ACHN (cell line): ENCODE measurements at places on chromosomes 5 and 9.

DNA sequence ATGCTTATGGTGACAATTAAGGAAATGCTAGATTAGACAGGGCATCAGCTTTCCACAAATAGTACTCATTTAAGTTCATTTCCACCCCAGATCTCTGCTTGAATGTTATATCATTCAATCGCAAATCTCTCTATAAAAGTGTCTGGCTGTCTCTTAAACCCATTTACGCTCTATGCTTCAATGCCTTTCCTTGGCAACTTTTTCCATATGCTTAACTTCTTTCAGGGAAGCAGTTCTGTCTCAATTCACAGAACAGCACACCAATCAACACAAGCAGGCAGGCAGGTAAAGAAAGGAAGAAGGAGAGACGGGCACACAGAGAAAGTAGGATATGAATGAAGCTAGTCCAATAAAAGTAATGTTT, 243.1 kb downstream of the DENND1A start:
- no peak for DNase-seq

- DNase-seq, result peak; percentile 79
These were observed 41.6 kb downstream of the MYO10 start for GRCh38 chr5:16894236-16895057.

DNA sequence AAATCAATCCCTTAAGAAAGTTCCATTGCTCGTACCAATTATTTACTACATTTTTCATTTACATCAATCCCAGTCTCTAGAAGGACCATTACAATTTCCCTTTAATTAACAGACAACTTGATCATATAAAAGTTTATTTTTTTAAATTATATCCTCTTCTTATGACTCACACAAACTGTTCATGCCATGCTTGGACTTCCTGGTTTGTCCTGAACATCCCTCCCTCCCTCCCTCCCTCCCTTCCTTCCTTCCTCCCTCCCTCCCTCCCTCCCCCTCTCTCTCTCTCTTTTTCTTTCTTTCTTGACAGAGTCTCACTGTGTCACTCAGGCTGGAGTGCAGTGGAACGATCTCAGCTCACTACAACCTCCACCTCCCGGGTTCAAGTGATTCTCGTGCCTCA, 11.6 kb upstream of the CLTB start:
- DNase-seq, result no peak

- DNase-seq, result no peak
These were observed 41.2 kb upstream of the COL5A1 start for GRCh38 chr9:134600371-134600770.
